ENCODE measurements at places on chromosomes 1 and 21. TPM values are rescaled to one million over a fixed set of nuclear protein-coding genes. Genes with fewer than 3 reads are reported as not detected.

- H3K4me3 ChIP-seq: no peak overlapping the region
- no peaks in the 10 kb centered on the region for H3K27me3 ChIP-seq
- no peaks in the 10 kb centered on the region for H3K36me3 ChIP-seq
- DNase-seq: no peak
- H3K27ac ChIP-seq: no peak overlapping the region
Observed at GRCh38 chr1:59494145-59494833, 197.4 kb downstream of the FGGY start.

- no peak for DNase-seq
- no peak overlapping the region for H3K4me3 ChIP-seq
- peaks cover 11% of the 10 kb centered on the region for H3K4me1 ChIP-seq
- no peaks in the 10 kb centered on the region for H3K36me3 ChIP-seq
Observed at GRCh38 chr21:26013970-26014369, 156.6 kb downstream of the APP start.

DNA sequence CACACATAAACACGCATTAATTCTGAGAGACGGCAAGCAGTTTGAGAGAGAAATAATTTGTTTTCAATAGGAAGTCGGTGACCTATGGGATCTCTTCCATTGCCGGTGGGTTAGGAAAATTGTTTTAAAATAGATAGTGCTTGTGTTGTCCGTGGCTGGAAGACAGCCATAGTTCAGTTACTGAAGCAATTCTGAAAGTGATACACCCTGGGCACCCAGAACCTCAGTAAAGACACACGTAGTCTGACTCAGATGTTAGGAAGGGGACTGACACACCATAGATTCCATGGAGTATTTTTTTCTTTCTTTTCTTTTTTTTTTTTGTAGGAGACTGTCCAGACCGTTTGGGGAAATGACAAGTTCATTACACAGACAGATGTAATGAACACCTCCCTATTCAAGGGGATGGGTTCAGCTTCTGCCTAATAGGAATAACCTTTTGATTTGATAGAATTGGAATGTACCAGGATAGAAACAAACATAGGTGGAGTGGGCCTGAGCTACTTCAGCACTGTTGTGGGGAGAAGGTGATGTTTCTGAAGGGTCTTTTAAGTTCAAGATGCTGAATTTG lies 1.6 kb downstream of the C1orf21 start:
- no peaks in the 10 kb centered on the region for H3K27me3 ChIP-seq
- no peaks in the 10 kb centered on the region for H3K4me1 ChIP-seq
- no peak overlapping the region for H3K27ac ChIP-seq

- H3K4me3 ChIP-seq: no peak overlapping the region
- H3K27ac ChIP-seq: no peak overlapping the region
- H3K4me1 ChIP-seq: no peaks in the 10 kb centered on the region
- no peaks in the 10 kb centered on the region for H3K27me3 ChIP-seq
Observed at GRCh38 chr1:199221371-199222150, 582.7 kb downstream of the PTPRC start.

DNA sequence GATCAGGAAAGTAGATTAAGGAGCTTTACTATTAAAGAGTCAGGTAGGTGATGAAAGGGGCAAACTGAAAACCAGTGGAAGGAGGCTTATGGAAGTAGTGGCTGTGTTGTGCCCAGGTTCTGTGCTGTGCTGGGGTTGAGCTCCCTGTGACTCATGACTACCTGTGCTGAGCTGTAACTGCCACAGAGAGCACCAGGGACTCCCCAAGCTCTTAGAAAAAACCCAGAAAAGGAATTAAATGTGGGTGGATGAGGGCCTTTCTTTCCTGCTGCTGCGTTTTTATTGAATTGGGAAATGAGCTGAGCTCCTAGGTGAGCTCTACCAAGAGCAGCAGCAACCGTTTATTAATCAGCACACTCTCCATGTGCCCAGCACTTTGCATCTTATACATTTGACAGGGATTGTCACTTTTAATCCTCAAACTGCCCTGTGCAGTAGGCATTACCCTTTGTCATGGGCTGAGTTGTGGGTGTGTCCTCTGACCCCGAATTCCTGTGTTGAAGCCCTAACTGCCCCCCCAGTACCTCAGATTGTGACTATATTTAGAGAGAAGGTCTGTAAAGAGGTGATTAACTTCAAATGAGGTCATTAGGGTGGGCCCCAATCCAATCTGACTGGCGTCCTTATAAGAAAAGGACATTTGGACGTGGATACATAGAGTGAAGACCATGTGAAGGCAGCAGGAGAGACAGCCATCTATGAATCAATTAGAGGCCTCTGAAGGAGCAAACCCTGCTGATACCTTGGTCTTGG lies 65.4 kb downstream of the AK4 start:
- no peaks in the 10 kb centered on the region for H3K27me3 ChIP-seq
- no peaks in the 10 kb centered on the region for H3K36me3 ChIP-seq
- H3K4me3 ChIP-seq: no peak overlapping the region
- H3K4me1 ChIP-seq: peaks cover 4% of the 10 kb centered on the region

UMODL1 gene
- not detected for total RNA-seq

All from kidney (tissue), 22 donors.